PC-3 (cell line): ENCODE measurements at places on chromosomes 6 and 20. TPM values are rescaled to one million over a fixed set of nuclear protein-coding genes. Genes with fewer than 3 reads are reported as not detected.

- DNase-seq, result no peak
Measured at GRCh38 chr6:99093456-99094190, 145.9 kb upstream of the FBXL4 start.

DNA sequence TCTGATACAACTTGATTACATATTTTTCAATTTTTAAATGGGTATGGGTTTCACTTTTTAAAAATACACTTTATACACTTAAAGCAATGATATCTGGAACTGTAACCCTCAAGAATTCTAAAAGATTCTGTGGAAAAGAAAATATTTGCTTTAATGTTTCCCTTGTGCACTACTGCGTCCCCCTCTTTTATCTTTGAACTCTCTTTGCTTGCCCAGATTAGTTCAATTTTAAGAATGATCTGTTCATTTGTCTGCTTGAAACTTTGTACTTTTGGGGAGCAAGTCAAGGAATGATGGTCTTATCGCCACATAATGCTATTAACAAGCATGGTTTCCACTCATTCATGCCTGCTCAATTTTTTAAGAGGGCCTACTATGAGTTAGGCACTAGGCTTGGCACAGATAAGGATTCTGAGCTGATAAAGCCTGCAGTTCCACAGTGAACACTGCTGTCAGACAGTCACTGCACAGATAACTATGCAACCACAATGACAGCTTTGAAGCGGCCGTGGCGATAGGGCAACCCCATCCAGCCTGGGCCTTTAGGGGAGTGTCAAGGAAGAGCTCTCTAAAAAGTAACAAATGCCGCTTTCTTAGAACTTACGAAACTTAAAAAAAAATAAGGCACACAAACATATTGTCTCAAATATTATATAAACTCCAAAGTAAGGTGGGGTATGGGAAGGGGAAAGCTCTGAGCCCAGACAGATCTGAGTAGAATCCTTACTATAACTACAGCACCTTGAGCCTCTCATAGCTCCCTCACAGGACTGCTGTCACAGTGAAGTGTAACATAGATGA, 29.7 kb downstream of the FYN start:
- no peak for DNase-seq

- peak; percentile 40 for DNase-seq
Measured at GRCh38 chr6:133436652-133437051, 195.5 kb downstream of the EYA4 start.

GRCh38 chr6:45783716-45784115, 231.9 kb downstream of the CLIC5 start:
- no peak for DNase-seq

DNA sequence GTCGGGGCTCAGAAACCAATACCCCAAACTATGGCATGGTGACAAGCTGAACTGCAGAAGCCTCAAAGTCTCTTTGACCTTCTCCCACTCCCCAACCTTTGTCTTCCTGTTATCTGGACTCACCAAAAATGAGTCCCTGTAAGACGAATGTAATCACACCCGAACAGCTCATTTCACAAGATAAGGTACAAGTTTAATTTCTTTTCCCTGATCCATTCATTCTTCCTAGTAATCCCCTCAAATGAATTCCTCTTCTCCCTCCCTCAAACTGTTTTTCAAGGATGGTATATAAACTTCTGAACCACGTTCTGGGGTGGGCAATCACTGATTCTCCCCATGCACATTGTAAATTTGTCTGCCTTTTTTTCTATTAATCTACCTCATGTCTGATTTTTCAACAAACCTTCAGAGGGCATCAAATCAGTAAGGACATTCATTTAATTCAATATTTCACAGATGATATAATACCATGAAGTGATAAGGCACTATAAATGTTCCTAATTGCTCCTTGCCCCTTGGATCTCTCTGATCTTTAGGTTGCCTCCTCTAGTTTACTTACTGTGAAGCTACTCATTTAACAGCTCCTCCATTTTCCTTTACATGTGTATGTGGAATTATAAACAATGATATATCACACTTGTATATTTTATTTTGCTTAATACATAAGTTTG, 77.2 kb downstream of the OR2B2 start:
- no peak for DNase-seq

- DNase-seq, result no peak
Measured at GRCh38 chr6:138806889-138807288, 11.0 kb downstream of the ECT2L start.

GABRR1 gene
- not detected in 2 replicates for total RNA-seq

CDH4 gene
- total RNA-seq, result not detected in 2 replicates
